AG04450 (cell line): ENCODE measurements at places on chromosomes 7 and 10. TPM values are rescaled to one million over a fixed set of nuclear protein-coding genes. Genes with fewer than 3 reads are reported as not detected.

MUC3A gene
- not detected in 2 replicates for polyA plus RNA-seq

LMTK2 gene
- 3.7 TPM in 2 replicates for polyA plus RNA-seq

ARPC1B gene
- polyA plus RNA-seq: 190 and 245 TPM in 2 replicates

SUMF2 gene
- polyA plus RNA-seq: 95.4 and 102 TPM in 2 replicates

- no peak for DNase-seq
Measured at GRCh38 chr7:135634191-135634878, 28.0 kb upstream of the STMP1 start.

- DNase-seq: no peak
Measured at GRCh38 chr10:3734111-3734510, 50.9 kb downstream of the KLF6 start.

DNA sequence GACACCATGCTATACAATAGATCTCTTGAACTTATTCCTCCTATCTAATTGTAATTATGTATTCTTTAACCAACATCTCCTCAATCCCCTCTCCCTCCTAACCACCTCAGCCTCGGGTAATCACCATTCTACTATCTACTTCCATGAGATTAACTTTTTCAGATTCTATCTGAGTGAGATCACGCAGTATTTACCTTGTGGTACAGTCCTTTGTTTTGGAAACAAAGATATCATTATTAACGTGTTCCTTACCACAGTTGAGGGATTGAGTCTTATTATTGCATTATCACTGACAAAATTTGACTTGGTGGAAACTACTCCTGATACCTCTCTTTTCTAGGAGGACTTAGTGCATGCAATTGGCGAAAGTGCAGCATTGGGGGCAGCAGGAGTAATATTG lies 26.0 kb upstream of the HYAL4 start:
- no peak for DNase-seq

DNA sequence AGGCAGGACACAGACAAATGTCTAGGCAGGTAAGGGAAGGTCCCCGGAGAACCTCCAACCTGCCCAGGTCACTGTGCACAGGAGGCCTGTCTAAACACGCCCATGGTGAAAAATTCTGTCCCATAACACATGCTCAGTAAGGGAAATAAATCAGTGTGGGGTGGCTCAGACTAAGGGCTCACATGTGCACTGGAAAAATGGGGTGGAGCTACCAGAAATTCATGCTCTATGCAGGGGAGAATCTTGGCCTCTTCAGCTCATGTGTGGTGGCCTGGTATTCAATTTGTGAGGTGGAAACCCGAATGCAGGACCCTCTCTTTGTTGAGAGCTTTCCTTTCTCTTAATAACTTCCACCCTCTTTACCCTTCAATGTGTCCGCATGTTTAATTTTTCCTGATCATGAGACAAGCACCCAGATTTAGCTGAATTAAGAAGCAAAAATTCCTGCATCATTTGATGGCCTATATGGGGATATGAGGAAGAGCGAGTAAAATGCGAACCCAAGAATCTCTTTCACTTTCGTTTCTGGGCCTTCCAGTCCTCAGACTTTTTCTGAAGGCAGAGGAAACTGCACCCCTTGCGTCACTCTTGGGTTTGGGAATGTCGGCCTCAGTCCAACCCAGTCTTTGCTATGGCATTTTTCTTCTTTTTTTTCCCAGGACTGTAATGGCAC lies 163.2 kb downstream of the DGKB start:
- no peak for DNase-seq

GRCh38 chr7:17663061-17663675 lies 277.1 kb downstream of the SNX13 start:
- DNase-seq: peak; percentile 47

DNA sequence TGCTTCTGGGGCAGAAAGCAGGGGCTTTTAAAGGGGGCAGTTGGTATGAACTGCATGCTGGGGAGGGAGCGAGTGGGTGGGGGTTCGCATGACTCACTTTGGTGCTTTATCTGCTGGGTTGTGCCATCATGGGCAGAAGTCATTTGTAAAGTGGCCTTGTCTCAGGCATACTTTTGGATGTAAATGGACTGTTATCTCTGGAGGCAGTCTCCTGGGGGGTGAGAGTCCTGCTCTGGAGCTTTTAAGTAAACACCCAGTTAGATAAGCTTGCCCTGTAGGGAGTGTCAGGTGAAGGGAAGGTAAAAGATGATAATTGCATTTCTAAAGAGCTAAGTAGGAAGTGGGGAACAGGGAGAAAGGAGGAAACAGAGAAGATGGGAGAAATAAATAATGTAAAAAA lies 1.6 kb upstream of the GSTO1 start:
- no peak for DNase-seq

- no peak for DNase-seq
Measured at GRCh38 chr7:43439631-43440401, 143.1 kb upstream of the STK17A start.

DNA sequence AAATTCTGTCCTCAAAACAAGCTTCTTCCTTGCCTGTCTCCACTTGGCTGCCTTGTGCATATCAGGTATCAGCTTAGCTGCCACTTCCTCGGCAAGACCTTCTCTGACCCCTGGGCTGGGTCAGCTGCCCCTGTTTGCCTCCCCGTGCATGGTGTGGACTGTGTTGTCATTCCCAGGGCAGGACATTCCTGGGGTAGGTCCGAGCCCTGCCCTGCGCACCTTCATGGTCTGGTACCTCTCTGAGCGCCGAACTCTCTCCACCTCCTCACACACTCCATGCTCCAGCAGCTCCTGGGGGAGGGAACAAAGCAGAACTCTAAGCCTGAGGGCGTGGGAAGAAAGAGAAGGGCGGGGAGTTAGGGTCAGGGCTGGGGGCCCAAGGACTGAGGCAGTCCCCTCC lies 3.8 kb downstream of the POLM start:
- DNase-seq: no peak

DNA sequence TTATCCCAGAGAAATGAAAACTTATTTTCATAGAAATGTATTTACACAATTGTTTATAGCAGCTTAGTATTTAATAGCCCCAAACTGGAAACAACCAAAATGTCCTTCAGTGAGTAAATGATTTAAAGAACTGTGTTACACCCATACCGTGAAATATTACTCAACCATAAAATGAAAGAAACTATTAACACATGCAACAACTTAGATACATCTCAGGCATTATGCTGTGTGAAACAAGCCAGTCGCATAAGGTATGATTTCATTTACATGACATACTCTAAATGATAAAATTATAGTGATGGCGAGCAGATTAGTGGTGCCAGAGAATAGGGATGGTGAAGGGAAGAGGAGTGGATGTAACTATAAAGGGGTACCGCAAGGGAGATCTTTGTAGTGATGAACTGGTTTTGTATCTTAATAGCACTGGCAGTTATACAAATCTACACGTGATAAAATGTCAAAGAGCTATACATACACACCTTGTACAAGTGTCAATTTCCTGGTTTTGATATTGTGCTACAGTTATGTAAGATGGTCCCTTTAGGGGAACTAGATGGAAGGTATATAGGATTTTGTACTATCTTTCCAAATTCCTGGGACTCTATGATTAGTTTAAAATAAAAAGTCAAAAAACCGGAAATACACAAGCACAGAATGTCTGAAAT lies 40.5 kb downstream of the MACC1 start:
- DNase-seq: no peak
